ENCODE measurements at places on chromosomes 5 and 9.

- DNase-seq, result peak; percentile 29
Observed at GRCh38 chr5:133842846-133843611, 125.4 kb downstream of the C5orf15 start.

GRCh38 chr9:133321411-133321935 is 14.5 kb downstream of the SURF6 start:
- DNase-seq, result no peak

DNA sequence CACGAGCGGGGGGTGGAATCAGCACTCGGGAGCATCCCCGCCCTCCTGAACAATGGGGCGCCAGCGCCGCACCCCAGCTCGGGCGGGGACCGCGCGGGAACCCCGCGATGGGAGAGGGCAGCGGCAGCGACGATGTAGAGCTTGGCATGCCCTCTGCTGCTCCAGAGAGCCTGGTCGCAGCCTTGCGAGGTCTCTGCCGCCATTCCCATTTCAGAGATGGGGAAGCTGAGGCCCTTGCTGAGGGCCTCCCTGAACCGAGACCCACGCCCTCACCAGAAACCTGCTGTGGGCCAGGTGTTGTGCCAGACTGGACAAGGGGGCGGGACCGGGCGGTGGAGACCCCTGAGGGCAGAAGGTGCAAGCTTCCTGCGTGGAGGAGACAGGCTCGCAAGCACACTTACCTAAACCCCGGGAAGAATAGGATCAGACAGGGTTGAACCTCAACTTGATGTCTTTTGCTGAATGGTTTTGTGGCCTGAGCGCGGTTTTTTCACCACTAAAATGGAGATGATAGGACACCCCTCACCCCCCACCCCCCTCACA is 647 bp upstream of the MEGF9 start:
- no peak for DNase-seq

GRCh38 chr5:148569948-148570347 is 84.4 kb downstream of the HTR4 start:
- DNase-seq, result no peak

DNA sequence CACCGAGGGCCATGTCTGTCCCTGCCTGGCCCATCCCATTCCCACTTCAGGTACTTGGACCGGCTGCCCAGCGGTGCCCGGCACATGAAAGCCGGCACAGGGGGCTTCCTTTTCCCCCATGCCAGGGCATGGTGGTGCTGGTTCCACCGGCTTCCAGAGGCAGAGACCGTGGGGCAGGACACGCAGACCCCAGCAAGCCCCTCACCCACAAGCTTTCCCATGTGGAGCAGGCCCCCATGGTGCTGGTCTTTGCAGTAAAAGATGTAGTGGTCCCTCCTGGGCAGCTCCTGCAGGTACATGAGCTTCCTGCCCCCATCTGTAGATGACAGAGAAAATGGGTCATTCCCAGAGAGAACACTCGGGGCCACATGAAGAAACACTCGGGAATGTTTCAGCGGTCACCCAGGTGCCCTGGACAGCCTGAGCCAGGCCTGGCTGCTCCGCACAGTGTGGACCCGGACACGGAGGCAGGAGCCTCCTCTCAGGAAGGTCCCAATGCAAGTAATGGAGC is 2.0 kb downstream of the OBP2B start:
- DNase-seq, result no peak

DNA sequence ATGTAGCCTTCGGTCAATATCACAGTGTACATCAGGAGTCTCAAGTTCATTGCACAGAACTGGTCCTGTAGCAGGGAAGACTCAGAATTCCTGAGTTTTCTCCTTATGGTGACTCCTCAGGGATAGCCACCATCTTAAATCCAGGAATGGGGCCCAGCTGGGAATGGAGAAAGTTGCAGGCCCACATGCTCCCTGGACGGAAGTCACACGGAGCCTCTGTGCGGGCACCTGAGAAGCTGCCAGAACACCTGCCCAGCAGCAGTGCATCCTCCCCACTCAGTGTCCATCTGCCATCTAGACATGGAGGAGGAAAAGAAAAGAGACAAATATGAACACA is 133.9 kb downstream of the SUSD1 start:
- DNase-seq, result no peak

GRCh38 chr5:9774472-9775079 is 144.4 kb upstream of the TAS2R1 start:
- peak; percentile 41 for DNase-seq

DNA sequence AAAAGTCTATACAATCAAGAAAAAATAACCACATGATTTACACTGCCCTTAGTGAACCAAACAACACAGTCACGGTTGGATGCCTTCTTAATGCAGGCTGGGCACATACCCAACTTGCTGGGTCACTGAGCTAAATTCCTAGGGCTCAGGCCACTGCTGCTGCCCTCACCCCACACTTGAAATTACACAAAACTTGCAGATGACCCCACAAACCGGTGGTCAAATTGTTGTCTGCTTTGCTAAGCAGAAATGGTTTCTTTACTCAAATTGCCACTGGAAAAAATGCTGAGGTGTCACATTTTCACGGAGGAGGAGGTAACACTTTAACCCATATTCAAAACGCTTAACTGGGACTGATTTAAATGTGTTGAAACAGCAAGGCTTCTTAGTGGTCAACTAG is 62.4 kb downstream of the HMHB1 start:
- DNase-seq, result peak; percentile 83

- DNase-seq, result peak; percentile 80
Observed at GRCh38 chr5:132495667-132496190, 5.2 kb upstream of the IRF1 start.

GRCh38 chr9:16341177-16341576 is 529.3 kb downstream of the BNC2 start:
- peak; percentile 25 for DNase-seq

GRCh38 chr5:167229751-167230150 is 1061.7 kb upstream of the WWC1 start:
- no peak for DNase-seq

GRCh38 chr9:1303932-1304331 is 253.8 kb downstream of the DMRT2 start:
- DNase-seq, result no peak

DNA sequence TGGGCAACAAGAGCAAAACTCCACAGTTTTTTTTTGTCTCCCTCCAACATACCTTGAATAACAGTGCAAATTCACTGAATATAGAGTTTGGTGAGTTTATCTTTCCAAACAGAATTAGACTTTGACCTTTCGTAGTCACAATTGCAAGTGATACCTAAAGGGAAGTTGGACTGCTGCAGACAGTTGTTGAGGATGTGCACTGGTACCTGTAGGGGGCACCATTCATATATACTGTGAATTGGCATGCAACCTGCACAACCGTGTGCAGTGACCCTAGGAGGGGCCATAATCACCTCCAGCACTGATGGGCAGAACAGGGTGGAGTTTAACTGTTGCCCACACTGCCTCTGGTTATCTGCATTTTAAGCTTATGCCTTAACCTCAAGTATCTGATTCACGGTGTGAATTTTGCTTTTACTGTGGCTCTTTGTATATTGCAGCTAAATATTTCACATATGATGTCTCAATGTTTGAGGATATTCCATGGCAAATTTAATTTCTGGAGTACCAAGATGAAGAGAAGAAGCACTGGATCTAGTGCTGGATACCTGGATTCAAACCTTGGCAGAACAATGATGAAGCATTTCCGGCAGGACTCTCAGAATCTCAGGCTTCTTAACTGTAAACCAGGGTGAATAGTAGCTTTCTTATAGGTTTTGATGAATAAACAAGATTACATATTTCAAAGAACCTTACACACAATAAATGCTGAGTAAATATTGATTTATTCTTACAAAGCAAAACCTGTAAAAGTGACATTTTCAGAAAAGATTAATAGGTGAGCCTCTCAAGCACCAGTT is 144.3 kb downstream of the ACTBL2 start:
- DNase-seq, result peak; percentile 63

DNA sequence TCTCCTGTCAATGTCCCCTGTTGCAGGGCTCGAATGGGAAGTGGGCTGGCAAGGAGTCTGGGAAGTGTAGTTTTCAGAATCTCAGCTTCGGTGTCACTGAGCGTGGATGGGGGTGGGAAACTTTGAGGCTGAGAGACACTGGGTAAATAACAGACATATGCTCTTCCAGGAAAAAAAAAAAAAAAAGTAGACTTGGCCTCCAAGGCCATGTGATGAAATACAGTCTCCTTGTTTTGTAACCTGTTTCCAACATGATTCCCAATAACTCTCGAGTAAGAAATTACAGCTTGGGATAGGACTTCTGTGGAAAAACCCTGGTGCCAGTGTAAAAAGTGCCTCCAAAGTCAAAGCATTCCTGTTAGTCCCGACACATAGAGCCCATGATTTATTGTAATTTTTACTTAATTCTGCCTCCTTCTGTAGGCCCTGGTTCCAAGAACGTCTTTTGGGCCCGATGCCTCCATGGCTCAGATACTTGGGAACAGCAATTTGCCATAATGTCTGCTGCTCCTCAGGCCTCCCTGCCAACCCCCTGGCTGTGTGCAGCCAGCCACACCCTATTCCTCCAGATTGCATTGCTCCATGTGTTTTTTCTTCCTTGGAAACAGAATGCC is 119.5 kb upstream of the TNC start:
- no peak for DNase-seq

GRCh38 chr9:135718616-135719015 is 16.6 kb downstream of the KCNT1 start:
- DNase-seq, result peak; percentile 35

GRCh38 chr9:92980085-92980745 is 32.9 kb downstream of the FGD3 start:
- peak; percentile 66 for DNase-seq

- DNase-seq, result no peak
Observed at GRCh38 chr9:78972303-78972999, 599.3 kb upstream of the TLE4 start.

DNA sequence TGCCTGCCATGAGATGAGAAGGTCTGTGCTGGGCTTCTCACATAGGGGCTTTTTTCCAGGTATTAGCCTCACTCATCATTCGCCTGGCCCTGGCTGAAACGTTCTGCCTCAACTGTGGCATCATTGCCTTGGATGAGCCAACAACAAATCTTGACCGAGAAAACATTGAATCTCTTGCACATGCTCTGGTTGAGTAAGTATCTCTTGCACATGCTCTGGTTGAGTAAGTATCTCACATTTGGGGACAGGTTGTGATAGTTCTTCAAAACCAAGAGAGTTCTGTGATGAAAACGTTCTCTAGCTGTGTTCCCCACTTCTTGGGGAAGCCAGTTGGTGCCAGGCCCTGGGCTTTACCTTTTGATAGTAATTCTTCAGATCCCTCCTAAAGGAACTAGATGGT is 17.4 kb upstream of the IL13 start:
- no peak for DNase-seq

- DNase-seq, result no peak
Observed at GRCh38 chr9:126861707-126862103, 1.3 kb downstream of the ZBTB34 start.

GRCh38 chr9:121785673-121786542 is 134.5 kb downstream of the DAB2IP start:
- no peak for DNase-seq

GRCh38 chr5:53025487-53025886 is 36.3 kb downstream of the ITGA2 start:
- no peak for DNase-seq

- DNase-seq, result no peak
Observed at GRCh38 chr9:70586476-70586875, 172.0 kb upstream of the KLF9 start.

DNA sequence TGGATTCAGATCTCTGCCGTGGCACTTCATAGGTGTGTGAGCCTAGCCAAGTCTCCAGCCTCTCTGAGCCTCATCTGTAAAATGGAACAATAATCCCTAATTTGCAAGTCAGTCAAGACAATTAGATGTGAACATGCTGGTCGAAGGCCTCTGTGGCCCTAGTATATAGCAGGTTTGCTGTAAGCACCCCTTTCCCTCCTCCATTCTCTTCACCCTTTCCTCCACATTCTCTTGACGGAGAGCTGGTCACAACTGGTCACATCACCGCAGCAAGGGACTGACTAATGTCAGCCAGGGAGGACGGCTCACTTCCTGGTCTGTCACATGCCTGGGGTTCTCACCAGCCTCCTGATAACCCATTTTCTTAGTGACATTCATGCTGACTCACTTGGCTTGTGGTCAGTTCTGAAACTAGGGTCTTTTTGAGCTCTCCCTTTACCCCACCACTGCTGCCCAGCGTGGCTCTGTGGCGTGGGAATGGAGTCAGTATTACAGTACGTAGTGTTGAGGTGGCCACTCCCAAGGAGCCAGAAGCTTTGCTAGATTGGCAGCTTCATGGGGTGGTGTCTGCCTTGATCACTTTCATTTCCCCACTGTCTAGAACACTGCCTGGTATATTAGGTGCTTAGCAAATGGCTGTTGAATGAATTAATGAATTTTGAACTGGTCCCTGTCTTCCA is 47.8 kb downstream of the ERGIC1 start:
- peak; percentile 95 for DNase-seq

DNA sequence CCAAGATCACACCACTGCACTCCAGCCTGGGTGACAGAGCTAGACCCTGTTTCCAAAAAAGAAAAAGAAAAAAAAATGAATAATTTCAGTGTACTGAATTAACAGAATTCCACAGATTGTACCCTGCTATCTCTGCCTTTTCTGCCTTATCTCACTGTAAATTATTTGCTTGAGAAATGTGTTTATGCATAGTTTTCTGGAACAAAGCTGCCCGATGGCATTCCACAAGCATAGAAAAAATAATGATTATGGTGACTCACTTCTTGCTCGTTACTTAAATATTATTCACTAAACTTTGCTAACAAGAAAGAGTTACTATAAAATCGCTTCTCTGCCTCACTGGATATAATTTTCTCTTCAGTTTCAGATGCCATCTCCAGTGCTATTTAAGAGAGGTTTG is 88.7 kb upstream of the FAM169A start:
- DNase-seq, result peak; percentile 64

- no peak for DNase-seq
Observed at GRCh38 chr9:69951411-69951810, 92.2 kb upstream of the MAMDC2 start.

DNA sequence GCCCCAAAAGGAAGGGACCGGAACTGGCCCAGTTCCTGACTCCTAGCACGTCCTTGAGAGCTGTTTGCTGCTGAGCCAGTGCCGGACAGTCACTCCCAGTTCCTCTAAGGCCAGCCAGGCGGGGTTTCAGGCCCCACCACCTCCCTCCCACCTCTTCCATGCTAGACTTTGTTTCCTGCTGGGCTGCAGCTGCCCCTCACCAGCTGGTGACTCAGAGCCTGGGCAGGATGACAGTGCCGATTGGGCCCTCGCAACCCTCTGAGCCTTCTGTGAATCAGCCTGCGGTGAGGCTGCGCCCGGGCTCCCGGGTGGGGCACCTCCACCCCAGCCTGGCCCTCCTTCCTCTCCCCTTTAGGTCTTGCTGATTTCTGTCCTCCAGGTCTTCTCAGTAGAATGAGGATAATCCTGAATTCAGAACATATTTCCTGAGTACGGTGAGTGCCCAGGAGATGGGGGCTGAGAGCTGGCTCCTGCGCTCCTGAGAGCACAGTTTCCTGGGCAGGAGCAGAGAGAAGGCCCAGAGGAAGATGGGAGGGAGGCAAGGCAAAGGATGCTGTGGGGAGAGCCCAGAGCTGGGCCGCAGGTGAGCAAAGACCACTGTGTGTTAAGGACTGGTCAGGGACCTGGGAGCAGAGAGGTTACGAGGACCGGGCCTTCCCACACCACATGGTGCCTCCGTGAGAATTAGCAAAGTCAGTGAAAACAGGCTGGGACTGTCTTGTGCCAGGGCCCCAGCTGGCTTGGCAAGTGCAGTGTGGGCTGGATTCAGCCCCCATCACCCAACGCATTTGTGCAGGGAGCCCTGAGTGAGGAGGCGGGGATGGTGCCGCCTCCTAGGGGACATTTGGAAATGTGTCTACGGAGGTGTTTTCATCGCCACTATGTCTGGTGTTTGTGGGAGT is 32.9 kb upstream of the STXBP1 start:
- peak; percentile 99 for DNase-seq

Data from kidney tubule cell (primary cell).